ENCODE measurements at places on chromosomes 6 and 20.

- no peak for DNase-seq
Measured at GRCh38 chr20:37528446-37529213, 954 bp upstream of the BLCAP start.

- no peak for DNase-seq
Measured at GRCh38 chr20:44961870-44962267, 1.7 kb upstream of the TOMM34 start.

DNA sequence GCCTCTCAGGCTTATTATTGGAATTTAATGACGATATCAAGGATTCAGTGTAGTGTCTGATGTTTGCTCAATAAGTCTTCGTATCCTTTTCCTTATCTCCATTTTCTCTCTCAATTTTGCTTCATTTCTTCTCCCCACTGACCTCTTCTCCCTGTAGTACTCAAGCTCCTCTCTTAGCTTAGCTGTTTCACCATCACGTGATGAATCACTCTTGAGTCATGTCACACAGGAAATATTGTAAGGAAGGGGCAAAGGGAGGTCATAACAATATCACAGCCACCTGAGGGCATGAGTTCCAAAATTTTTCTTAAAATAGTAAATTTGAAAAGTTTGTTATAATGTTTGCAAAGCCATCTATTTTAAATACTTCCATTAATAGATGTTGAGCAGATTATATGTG, 392.2 kb upstream of the MARCKS start:
- no peak for DNase-seq

DNA sequence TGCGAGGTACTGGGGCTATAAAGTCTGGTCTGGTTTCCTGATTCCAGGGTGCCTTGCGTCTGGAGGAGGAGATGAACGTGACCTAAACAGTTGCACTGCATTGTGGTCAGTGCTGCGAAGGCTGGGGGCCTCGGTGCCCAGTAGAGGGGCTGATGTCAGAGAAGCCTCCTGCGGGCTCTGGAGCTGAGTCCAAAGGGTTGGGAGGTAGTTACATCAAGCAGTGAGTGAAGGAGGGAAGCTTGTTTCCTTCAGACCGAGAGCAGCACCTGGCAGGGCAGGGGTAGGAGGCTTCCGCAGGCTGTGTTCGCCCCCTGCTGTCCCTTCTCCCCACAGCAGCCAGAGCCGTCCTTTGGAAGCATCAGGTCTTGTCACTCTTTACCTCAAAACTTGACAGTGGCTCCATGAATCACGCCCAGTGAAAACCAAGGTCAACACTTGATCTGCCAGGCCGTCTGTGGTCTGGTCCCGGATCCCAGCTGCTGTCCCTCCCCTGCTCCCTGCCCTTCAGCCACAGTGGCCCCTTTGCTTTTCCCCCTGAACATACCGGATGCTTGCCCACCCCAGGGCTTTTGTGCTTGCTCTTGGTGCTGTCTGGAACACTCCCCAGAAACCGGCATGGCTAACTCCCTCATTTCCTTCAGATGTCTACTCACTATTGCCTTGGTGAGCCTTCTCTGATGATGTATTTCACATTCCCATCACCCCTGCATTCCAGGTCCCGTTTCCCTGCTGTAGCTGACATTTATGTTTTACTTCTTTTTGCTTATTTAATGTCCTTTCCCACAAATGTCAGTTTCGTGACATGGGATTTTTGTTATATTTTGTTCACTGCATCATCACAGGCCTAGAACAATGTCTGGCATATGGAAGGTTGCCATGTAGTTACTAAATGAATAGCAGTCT, 7.0 kb downstream of the DYNLRB1 start:
- DNase-seq: no peak

- DNase-seq: no peak
Measured at GRCh38 chr6:43738877-43739641, 31.0 kb upstream of the VEGFA start.

- DNase-seq: no peak
Measured at GRCh38 chr6:36443471-36444428, 950 bp downstream of the KCTD20 start.

GRCh38 chr20:36435592-36436541, 105.5 kb upstream of the MYL9 start:
- peak; percentile 82 for DNase-seq

GRCh38 chr6:39050453-39051112, 2.0 kb downstream of the GLP1R start:
- DNase-seq: no peak

GRCh38 chr6:112997421-112998085, 650.4 kb downstream of the RFPL4B start:
- no peak for DNase-seq

DNA sequence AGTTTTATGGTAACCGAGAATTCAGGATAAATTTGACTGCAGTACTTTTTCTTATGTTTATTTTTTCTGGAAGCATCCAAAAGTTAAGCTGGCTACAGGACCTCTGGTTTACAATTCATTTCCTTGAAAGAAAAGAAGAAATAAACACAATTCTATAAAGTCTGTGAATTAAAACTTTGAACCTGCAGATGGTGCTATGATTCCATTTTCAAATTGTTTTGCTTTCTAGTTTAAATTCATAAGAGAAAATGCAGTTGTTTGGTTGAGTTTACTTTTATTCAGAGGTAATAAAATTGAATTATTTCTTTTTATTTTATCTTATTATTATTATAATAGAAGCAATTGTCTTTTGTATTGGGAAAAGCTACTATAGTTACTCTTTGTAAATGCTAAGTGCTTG, 1.8 kb upstream of the VIP start:
- DNase-seq: no peak

DNA sequence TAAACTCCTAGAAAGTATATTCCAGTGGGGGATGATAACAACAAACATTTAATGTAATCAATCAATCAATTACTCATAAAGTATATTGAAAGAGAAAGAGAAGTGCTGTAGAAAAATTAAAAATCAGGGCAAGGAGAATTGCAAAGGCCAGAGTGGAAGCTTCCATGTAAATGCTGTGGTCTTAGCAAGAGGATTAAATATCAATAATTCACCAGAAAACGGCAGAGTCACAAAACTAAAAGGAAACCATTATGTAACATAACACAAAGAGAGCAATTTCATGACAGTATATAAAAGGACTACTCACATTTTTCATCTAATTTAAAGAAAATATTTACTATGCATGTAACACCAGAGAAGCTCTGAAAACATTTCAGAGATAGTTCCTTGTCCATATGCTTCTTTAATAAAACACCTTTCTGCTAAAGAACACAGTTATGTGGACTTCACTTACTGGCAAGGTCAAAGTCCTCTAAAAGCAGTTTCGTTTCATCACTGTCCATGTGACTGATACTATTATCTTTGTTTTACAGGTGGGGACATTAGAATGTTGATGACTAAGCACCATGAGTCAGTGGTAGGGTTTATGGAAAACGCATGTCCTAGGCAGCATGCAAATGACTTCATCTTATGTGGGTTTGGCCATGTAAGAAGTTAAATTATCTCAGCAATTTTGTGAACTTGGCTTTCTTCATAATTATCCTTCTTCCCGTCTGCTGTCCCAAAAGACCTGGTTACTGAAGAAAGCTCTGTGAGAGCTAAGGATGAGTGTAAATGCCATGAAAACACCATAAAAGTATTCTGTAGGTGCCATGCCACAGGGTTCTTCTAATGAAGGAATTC, 185.8 kb upstream of the TENT5A start:
- no peak for DNase-seq

DNA sequence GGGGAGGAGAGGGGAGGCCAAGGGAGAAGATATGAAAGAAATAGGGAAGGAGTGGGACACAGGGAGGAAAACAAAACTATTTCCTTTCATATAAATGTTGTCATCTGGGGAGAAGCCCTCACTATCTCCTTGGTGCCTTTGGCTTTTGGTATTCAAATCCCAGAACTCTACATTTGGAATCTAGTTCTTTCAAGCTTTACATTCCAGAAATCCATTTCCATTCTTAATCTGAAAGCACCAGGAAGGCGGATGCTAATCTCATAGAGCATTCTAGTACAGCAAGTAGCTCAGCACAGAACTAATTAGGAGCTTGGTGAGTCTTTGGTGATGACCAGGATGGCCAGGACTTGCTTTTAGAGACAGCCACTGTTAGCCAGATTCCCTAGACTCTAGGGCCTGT, 177.9 kb downstream of the KIF16B start:
- peak; percentile 20 for DNase-seq

Data from iPS DF 6.9 (cell line).